Smooth muscle cell of the brain vasculature (primary cell): ENCODE measurements at places on chromosomes 11 and 22.

- no peak for DNase-seq
Measured at GRCh38 chr11:77668760-77669159, 31.2 kb upstream of the CLNS1A start.

DNA sequence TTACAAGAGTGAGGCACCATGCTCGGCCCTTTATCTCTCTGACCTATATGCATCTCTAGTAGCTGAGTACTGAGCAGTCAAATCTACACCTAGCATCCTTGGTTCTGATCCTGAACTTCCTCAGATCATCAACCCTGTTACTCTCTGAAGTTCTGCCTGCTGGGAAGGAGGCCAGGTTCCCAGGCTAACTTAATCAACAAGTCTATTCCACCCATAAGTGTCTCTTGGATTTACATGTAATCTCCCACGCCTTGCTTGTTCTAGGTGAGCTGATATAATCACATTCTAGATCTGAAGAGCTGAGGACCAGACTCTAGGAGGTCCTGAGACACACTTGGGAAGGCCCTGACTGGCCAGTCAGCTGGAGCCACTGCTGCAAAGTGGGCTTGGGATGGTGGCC lies 22.1 kb downstream of the CABP7 start:
- no peak for DNase-seq

DNA sequence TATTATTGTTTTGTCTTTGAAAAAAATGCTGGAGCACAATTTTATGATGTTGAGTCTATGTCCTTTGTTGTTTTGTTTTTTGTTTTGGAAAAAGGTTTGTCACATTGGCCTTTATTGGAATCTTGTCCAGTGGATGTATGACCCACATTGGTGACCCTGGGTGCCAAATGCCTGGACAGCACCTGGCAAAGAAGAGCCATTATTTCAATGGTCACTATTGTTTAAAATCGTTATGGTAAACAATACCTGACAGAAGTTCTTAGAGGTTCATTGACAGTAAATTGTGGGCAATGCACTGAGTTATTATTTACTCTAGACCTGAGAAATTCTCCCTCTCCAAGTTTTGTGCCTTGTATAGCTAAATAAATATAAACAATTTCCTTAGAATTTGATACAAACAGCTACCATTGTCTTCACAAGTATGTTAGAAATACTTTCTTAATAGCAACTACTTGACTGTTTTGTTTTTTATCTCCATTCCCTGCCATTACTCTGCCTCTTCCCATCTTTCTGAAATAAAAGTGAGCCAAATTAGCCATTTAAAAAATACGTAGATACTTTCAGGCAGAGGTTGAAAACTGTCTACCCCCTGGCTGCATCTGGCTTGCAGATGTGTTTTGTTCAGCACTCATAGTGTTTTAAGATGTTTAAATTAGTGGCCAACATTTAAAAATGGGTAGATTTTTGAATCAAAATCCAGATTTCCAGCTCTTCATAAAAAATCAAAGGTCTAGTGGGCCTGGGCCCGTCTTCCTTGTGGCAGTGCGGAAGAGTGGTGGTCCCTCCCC lies 39.9 kb downstream of the BMAL1 start:
- no peak for DNase-seq

- DNase-seq = no peak
Measured at GRCh38 chr11:2700415-2701211, 819 bp upstream of the KCNQ1OT1 start.

DNA sequence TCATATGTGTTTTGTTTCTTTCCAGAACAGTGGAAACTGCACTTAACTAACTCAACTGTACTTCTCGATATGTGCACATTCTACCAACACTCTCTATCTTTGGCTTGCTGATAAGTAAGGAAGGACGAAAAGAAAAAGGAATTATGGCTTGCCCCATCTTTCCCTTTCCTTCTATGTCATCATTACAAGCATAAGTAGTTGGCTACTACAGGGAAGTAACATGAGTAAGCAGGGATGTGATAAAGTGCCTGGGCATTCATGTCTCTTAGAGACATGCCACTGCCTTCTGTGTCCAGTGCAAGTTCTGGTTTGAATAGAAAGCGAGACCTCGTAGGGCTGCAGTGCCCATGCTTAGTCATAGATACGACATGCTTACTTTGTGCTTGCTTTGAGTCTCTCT lies 342.5 kb downstream of the ETS1 start:
- DNase-seq = no peak
